ENCODE measurements at places on chromosomes 11 and 22.

DNA sequence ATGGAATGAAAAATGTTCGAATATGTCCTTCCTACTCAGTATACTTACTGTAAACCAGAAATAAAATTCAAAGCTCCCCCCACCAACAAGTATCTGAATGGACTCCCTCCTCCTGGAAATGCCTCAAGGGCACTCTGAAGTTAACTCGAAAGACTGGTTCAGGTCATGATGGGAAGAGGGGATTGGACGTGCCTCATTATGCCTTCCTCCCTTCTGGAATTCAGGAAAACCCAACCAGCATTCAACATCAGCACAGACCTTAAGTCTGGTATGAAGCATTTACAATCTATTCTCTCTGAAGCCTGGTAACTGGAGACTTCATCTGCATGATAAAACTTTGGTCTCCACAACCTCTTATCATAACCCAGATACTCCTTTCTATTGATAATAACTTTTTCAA lies 428.3 kb upstream of the RAG2 start:
- no peak for DNase-seq

- DNase-seq: no peak
These were observed 67.5 kb downstream of the PRR5L start for GRCh38 chr11:36363361-36364268.

- no peak for DNase-seq
These were observed 26.9 kb upstream of the USP47 start for GRCh38 chr11:11814614-11815452.

- DNase-seq: no peak
These were observed 56.8 kb downstream of the GUCY1A2 start for GRCh38 chr11:106961518-106961917.

DNA sequence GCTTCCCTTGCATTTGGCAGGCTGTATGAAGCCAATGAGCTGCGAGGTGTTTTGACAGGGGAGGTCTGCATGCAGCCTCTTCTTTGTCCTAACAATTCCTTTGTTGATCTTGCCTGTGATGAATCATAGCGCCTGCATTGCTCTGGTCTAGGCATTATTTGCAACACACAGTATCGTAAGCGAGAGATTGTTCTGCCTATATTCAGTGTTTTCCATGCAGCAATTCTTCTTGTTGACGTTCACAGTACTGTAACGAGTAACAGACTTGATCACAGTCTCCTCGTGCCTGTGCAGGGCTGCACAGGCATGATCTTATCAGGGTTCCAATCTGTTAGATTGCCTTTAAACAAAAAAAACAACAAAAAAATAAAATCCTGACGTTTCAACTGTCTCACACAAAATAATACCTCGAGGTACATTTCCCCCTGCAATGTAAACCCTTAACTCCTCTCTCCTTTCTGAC lies 13.9 kb upstream of the ADSL start:
- no peak for DNase-seq
